ENCODE measurements at places on chromosomes 11 and 22. TPM values are rescaled to one million over a fixed set of nuclear protein-coding genes. Genes with fewer than 3 reads are reported as not detected.

GRCh38 chr11:110295531-110296225 lies 736 bp downstream of the RDX start:
- DNase-seq, result peak; percentile 59

DNA sequence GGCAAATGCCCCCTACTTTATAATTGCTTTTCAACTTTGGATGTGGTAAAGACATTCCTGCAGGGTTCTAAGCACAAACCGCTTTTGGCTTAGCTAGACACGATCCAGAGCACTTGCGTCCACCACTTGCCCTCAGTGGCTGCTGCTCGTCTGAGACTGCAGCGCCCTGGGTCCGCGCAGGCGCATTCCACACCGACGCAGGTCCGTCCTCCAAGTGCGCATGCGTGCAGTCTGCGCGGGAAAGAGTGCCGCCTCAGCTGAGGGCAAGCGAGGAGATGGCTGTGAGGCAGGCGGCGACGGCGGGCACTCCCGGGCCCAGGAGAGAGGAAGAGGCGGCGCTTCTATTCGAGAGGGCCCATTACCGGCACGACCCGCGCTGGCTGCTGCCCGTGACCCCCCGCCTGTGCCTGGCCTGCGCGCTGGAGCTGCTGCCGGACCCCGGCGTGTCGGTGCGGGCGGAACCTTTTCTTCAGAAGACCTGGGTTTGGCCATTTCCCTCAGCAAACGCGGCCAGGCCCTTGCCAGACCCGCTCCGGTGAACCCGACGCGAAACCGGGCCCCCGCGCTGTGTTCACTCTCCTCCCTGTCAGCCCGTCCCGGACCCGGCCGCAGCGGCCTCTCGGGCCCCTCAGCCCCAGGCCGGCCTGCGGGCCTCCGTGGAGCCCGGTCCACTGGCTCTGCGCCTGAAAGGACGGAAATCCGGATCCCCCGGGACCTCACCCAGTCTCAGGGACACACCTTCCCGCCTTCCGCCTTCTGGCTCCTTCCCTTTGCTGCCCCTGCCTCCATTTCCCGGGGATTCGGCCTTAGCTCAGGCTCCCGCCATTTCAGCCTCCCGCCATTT lies at the start of gene MEI1:
Gene MEI1, plus strand, starts transcription at position 240 of the 844 bp plus-strand sequence. Its CDS starts 36 bp downstream, at position 276.
- DNase-seq, result no peak

DNA sequence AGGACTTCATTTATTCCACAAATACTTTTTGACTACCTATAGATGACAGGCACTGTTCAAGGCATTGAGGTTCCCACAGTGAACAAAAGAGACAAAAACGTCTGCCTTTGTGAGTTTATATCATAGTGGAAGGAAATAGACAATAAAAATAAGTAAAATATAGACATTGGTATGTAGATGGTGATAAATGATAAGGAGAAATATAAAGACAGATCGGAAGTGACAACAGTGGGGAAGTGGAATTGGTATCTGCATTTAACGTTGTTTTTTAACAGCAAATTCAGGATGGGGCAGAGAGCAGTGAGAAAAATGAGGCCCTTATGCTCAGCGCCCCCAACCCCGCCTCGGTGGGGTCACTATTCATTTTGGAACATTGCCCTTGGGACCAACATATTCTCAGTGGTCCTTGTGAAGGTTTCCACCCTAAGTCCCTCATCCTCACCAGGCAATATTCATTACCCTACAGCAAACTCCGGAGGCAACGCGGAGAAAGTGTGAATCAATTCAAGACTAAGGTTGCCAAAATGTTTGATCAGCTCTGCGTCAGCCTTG lies 627 bp upstream of the PEX26 start:
- no peak for DNase-seq

DNA sequence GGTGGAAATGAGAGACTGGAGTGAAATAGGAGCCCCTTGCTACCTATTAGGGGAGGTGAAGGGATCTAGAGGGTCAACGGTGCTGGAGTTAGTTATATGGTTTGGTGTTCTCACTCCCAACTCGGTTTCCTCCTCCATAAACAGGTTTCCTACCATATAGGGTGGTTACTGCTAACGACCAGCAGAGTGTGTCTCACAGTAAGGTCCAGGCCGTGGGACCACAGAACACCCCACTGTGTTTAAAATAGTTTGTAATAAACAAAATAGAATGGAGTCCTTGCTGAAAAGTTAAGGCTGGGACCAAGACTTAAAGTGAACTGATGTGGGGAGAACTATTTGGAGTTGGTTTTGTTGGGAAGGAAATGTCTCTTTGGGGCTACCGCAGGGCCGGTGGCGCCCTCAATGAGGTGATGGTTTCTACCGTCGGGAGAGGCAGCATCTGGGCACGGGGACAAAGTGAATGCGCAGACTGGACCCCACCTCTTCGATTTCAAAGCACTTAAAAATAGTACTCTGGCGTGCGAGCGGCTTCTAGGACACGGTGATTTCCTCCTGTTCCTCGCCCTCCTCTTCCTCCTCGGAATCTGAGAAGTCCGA lies 4.5 kb downstream of the DBX1 start:
- DNase-seq, result no peak

GRCh38 chr11:75430714-75431532 lies 2.1 kb downstream of the KLHL35 start:
- no peak for DNase-seq

- no peak for DNase-seq
Measured at GRCh38 chr11:87351676-87352075, 313.9 kb downstream of the TMEM135 start.

- DNase-seq, result peak; percentile 51
Measured at GRCh38 chr22:38505541-38506117, 482 bp downstream of the DDX17 start.

DNA sequence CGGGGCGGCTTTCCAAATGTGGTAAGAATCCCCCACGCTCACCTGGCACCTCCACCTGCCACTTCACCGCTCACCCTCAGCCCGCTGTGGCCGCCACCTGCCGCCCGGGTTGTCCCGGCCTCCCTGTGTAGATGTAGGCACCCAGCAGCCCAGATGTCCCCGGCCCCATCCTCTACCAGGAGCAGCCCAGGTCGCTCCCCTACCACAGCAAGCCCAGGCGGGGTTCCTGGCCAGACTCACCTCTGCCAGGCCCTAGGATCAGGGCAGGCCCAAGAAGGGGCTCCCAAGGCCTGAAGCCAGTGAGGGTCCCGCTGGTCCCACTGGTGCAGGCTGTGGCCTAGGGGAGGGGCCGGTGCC lies 27.4 kb downstream of the MOB2 start:
- DNase-seq, result no peak

DNA sequence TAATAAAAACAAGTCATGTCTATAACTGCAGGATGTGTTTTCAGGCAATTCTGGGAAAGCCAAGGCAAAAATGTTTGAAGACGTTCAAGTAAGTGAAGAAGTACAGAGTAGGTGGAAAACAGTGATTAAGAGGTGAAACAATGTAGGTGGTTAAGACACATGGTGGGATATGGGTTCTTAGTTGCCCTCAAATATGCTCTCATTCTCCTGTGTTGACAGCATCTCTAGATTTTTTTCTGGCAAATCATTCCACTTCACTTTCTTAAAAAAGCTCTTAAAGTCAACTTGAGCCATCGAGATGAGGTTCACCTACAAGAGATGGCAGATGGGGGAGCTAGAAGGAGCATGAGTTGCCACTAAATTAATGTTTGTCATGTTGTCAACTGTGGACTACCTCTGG lies 1041.0 kb upstream of the CNTN5 start:
- DNase-seq, result no peak

DNA sequence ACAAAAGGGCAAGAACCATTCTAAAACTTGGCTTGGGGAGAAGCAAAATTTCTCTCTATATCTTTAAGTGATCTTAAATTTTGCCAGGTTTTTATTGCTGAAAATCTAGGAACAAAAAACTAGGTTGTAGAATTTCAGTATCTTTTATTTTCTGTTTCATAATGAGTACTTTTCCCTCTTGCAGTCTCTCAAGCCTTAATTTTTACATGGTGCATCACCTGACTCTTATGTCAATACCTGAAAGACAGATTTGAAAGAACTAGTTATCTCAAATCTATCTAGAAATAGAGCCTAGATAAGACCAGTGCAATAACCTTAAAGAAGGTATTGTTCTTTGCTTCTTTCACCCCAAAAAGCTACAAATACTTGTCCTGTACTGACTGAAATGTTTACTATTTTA lies 122.1 kb downstream of the TRIM44 start:
- no peak for DNase-seq

DNA sequence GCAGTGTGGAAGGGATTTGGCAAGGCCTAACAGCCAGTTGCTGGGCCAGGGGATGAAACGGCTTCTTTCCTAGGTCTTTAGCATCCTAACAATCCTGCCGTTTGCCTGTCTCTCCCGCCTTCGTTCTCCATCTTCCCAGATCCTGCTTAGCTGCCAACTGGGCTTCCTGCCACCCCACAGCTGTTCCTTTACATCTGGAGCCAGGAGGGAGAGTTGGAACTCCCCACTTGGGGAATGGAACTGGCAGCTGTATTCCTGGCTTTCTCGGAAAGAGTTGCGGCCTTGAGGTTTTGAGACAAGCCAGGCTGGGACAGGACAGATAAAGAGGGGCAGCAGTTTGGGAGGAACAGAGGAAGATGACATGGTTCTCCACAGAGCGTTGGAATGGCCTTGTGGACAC lies 59.6 kb downstream of the ST3GAL4 start:
- DNase-seq, result no peak

DNA sequence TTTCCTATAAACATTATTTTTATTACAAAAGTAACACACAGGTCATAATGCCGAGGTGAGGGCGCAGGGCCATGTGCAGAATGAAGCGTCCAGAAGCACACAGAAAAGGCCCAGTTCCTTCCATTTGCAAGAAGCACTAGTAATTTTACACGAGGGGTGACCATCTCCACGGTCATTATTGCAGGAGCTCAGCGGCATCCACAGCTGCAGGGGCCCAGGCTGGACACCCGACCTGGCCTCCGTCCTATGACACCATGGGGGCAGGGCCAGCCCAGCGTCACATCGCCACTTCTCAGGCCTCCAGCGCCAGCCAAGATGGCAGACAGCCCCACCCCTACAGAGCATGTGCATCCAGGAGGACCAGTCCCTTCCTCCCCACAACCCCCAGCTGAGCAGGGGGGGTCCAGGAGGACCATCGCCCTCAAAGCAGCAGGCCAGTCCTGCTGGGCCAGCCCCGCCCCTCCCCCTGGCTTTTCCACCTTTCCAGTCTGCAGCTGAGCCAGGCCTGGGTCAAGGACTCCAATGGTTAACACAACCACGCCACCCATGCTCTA lies 3.5 kb downstream of the IGF2 start:
- DNase-seq, result no peak

GRCh38 chr22:31544481-31545480 lies 48.4 kb downstream of the SFI1 start:
- DNase-seq, result no peak

DNA sequence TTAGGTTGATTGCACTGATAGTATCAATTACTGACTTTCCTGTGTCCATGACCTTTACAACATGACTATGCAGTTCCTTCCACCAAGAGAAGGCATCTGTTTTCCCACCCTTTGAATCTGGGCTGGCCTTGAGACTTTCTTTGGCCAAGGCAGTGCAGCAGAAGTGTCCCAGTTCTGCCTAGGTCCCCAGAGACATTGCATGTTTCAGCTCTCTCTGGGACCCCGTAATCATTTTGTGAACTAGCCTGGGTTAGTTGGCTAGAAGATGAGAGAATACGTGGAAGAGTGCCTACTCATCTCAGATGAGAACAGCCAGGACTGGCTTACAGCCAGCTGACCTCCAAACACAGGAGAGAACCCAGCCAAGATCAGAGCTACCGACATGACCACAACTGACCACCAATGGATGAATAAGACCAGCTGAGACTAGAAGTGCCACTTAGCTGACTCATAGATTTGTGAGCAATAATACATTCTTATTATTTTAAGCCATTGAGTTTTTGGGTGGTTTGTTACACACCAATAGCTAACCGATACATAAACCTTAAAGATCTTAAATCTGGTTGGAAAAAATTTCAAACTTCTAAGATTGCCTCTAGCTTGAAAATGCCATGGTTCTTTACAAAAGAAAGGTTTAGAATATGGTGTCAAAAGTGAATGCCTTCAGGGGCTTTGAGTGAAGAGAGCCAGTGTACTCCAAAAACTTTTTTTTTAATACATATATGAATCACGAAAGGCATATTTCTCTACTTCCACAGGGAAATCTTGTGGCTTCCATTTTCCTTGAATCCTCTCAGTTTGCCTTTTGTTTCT lies 145.2 kb downstream of the FBXO7 start:
- no peak for DNase-seq

- peak; percentile 47 for DNase-seq
Measured at GRCh38 chr22:37193629-37194191, 5.7 kb upstream of the C1QTNF6 start.

DNA sequence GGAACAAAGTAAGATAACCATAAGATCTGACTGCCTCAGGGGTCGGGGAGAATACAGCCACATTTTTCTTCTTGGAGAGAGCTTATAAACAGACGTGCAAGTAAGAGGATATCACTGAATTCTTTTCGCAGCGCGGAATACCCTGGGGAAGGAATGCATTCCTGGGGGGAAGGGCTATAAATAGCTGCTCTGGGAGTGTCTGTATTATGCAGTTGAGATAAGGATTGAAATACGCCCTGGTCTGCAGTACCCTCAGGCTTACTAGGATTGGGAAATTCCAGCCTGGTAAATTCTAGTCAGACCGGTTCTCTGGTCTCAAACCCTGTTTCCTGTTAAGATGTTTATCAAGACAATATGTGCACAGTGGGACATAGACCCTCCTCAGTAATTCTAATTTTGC lies 1491.7 kb upstream of the RAG2 start:
- peak; percentile 31 for DNase-seq

- DNase-seq, result no peak
Measured at GRCh38 chr22:40235308-40235707, 57.6 kb downstream of the TNRC6B start.

DNA sequence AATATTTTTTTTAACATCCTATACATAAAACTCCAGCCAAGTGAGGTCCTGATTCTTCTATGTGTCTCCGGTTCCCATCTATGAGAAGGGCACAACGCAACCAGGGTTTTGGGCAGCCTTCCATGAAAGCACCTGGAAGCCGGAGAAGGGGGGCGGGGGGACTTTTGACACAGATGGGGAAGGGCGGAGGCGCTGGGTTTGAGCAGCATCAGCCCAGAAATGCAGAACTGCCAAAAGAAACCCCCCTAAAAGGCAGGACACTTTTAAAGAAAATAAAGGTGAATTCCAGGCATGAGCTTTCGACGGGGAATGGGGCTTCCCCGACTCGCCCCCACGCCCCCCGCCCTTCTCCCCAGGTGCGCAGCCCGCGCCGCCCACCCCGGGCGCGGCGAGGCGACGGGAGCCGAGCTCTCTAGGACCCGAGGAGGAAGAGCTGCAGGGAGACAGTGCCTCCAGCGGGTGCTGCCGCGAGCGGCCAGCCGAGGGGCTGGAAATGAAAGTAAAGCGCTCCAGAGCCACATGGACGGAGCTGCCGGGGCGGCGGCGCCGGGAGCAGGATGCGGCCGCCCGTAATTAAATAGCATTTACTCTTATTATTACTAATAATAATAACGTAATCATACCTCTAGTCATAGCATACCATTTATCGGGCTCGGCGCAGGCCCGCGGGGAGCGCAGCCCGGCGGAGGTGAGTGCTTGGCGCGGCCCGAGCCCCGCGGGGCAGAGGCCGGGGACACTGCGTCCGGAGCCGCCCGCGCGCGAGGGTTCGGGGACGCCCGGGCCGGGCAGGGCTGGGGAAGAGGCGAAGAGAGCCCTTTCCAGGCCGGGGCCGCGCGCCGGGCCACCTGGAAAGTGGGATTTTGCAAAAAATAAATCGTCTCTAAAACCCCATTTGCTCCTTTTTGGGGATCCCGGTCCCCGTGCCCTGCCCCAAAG lies at the start of gene ZC3H7B:
Gene ZC3H7B, plus strand, starts transcription at position 441 of the 936 bp plus-strand sequence. CDS start 19,136 bp downstream, outside the sequence.
- DNase-seq, result peak; percentile 73

MS4A2 gene
- total RNA-seq, result not detected

SLC22A25 gene
- not detected for total RNA-seq

NAGA gene
- 20.8 TPM for total RNA-seq

CBY1 gene
- total RNA-seq, result 10.5 TPM

Measured in HT-29 (cell line).